ENCODE measurements at places on chromosomes 5 and 9.
A peak's percentile ranks its signal among the peaks of the same experiment; 100 is the strongest.

GRCh38 chr5:83025690-83026478 is 51.3 kb downstream of the TMEM167A start:
- DNase-seq: no peak

DNA sequence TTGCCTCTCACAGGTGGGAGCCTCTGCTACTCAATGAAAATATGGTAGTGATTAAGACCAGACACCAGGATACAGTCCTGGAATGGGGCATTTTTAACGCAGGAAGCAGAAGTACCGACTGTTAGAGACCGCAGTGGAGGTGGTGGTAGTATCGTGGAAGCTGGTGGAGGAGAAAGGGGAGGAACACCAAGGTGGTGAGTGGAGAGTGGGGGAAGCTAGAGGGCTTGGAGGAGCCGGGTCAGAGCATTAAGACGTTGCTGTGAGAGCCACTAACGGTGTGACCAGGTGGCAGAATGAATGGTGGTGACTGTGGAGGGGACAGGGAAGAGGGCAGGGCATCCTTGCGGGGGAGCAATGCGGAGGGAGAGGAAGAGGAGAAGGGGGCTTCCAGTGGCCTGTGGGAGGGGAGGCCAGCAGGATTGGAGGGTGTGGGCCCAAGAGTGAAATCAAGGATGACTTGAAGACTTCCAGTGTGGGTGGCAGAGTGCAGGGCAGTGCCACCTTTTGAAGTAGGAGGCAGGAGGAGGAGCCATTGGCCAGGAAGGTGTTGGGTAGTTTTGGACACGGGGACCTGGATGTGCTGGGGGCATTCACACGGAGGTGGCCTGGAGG is 1.6 kb upstream of the UBAC1 start:
- no peak for DNase-seq

DNA sequence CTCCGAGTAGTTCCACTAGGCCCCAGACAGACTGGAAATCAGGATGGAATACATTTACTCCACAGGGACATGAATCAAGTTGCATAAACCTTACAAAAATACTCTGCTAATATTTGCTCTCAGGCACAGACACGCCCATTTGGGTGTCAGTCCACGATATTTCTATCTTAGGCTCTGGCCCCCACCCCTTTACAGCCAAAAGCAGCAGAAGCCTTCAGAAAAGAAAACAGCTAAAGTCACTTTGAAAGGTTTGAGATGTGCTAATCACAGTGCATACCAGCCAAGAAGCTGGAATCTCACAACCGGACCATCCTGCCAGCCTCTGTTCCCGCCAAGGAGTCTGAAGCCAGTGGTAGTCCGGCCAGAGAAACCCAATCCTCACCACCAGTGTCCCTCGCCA is 22.6 kb downstream of the PTPN3 start:
- DNase-seq: no peak

DNA sequence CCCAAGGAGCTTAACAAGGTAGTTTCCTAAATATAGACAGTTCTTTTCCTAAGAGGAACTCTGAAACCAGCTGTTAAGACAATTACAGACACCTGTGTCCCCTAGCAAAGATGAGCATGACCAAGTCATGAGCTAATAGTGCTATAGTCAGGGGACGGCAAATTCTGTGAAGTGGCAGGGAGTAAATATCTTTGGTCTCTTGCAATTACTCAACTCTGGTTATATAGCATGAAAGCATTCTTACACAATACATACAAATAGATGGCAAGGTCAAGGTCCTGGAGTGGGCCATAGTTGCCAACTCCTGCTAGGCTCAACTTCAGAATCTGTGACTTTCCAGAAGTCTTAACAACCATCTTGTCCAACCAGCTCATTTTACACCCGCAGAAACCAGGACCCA is 103.7 kb downstream of the RFK start:
- DNase-seq: no peak

DNA sequence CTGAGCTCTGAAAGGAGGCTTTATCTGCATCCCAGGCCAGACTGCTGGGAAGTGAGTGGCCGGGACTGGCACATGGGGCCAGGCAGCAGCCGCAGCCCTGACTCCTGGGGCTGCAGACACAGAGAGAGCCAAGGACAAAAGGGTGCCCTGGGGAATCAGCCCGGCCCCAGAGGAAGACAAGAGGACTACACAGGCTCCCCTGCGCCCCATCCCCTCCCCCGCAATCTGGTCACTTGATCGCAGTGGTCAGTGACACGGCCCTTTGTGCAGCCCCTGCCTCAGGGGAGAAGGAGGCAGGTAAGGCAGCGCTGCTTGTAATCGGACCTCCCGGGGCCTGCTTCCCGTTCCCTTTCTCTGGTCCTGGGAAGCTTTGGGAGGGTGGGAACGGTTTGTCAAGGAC is 55.5 kb upstream of the FUBP3 start:
- DNase-seq: no peak

- DNase-seq: no peak
Observed at GRCh38 chr5:59204114-59204897, 621.4 kb downstream of the RAB3C start.

- no peak for DNase-seq
Observed at GRCh38 chr5:173592050-173592669, 24.3 kb downstream of the BOD1 start.

DNA sequence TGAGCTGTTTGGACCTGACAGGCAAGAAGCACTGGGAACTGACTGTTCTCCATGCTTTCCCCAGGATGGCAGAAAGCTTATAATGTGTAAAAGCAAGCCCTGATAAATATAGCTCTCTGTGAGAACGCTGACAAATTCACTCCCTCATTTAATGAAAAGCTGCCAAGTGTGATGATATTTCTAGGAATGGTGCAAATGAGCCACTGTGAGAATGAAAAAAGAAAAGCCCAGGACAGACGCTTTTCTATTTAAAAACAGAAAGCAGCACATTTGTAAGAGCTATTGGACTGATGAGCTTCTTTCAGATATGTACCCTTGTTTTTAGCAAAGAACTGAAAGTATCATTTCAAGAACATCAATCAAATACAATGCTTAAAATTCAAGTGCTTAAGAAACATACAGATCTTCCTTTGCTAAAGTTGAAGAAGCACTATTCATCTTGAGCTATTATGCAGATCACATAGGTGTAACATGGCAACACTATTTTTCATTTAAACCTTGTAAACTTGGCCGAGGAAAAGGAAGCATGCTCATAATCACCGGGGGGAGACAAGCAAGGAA is 842.6 kb upstream of the ACO1 start:
- DNase-seq: no peak

DNA sequence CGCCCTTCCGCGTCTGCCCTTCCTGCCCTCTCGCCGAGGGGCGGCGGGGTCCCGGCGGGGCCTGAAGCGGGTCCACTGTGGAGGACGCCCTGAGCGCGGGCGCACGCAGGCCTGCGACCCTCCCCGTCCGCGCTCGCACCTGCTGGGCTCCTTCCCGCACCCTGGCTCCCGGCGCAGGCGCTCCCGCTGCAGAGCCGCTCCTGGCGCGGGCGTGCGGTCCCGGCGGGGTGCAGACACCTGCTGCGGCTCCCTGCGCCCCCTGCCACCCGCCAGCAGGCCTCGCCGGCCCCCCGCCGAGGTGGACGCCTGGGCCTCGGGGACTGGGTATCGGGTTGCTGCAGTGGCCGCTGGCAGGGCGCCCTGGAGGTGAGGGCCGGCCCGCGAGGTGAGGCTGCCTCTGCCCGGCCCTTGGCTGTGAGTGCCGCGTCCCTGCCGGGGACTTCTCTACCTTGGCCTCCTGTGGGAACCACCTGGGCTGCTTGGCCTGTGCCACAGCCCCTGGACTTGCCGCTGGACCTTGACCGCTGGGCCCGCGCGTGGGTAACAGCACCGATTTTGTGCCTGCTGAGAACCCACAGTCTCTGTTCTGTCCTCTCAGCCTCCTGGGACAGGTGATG is 627 bp downstream of the ARRDC1 start:
- no peak for DNase-seq

- no peak for DNase-seq
Observed at GRCh38 chr9:16106021-16106571, 553.3 kb downstream of the CCDC171 start.

DNA sequence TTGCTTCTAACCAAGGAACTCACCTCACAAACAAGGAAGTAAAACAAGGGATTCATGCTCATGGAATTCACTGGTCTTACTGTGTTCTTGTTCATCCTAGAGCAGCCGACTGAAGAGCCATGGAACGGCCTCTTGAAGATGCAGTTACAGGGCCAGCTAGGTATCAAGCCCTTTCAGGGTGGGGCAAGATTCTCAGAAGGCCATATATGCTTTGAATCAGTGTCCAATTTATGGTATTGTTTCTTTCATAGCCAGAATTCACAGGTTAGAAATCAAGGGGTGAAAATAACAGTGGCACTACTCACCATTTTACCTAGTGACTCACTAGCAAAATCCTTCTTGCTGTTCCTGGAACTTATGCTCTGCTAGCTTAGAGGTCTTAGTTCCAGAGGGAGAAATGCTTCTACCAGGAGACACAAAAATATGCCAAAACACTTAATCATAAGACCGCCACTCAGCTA is 159.5 kb upstream of the CDH10 start:
- no peak for DNase-seq

- no peak for DNase-seq
Observed at GRCh38 chr5:122258241-122258640, 53.8 kb upstream of the SNCAIP start.

DNA sequence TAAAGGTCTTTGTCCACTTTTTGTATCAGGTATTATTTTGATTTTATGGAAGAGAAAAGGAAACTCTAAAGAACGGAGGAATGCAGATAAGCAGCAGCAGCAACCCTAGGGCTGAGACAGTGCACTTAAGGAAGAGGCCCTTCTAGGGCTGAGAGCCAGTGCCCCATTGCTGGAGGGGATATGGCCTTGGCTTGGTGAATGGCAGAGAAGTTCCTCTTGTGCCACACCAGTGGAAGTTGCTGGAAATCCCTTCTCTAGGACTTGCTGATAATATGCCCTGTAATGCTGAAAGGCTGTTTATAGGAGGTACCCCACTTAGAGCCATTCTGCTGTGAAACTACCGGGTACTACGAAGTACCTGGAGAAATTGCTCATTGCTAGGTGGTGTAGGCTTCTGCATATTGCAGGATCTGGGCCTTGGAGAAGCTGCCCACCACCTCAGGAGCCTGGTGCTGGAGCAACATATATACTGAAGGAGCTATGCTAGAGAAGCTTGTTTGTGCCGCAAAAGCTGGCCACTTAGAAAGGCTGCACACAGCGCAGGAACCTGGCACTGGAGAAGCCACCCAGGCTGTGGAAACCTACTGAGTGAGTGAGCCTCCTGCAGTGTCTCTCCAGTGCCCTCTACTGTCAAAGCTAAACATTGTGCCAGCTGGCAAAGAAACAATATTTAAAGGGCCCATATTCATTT is 9.6 kb upstream of the UBTD2 start:
- peak; percentile 69 for DNase-seq

DNA sequence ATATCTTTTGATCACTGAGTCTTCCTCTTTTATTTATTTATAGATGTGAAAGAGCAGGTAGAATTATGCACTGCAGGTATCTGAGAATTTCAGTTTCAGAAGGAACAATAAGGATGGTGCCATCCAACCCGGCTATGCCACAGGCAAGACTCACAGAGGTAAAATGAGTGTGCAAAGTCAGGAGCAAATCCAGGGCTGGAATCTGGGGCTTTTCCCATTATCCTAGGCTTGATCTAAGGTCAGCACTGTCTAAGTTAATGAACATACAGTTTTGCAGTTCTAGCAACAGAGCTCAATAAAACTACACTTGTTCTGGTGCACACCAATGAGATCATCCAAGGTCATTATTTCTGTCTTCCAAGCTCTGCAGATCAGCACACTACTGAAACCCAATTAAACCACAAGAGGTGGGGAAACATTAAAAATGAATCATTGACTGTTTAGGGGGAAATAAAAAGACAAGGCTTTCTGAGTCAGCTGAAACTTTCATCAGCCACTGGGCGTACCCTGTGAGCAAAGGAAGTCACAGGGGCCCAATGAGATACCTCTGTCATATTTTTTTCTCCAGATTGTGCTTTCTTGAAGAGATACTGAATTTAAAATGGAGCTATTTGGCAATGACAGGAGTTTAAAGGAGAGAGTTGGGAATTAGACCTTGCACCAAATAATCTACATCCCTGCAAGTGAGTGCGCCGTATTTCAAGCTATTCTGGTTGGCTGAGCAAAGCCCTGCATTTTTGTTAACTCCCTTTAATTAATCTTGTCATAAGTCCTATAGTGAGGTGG is 662.2 kb upstream of the ZNF608 start:
- DNase-seq: no peak

GRCh38 chr5:88677376-88677895 is 205.5 kb downstream of the MEF2C start:
- DNase-seq: no peak

DNA sequence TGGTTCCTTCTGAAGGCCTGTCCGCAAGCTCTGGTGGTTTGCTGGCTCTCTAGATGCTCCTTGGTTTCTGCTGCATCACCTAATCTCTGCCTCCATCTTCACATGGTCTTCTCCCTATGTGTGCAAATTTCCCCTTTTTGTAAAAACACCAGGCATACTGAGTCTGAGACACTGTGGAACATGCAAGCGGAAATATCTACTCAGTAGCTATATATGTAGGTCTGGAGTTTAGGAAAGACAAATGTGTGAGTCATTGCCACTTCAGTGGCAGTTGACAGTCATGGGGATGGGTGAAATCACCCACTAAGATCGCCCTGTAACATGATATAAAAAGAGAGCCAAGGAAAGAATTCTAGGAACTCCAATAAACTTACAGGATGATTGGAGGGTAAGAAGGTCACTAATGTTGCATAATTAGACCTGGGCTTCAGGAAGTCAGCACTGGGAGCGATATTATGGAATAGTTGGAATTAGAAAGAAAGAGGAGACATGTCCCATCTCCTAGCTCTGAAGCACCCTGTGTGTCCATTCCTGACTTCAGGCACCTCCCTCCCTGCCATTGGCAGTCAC is 22.7 kb upstream of the UBLCP1 start:
- no peak for DNase-seq

DNA sequence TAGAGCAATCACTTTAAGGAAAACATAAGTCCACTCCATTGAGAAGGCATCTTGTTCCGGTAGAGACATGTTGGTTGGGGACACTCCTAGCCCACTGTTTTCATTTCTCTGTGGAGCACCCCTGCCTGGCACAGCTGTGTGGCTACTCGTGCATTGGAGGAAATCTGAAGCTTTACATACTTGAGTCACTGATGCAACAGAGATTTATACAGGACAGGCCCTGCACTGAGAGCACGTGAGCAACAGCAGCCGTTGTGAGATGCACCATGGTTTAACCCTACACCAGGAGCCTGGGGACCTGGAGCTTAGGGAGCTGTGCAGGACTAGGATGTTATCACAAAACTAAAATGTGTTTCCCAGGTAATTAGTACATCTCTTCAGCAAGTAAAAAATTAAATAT is 230.7 kb upstream of the IRX1 start:
- no peak for DNase-seq

DNA sequence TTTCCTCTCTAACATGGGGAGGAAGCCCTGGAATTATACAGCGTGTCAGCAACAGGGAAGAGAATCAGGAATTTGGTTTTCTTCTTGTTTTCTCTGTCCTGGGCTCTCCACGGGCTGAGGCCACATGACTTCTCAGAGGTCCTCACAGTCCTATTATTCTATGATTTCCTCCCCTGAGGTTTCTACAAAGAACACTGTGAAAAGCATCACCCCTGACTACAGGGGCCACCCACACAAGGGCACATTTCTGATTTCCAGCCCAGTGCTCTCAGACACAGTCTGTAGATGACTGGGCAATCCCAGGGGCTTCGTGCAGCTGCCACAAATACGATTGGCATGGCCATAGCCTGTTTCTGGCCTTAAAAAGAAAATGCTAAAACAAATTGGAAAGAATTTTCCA is 284.9 kb downstream of the CEMIP2 start:
- no peak for DNase-seq

GRCh38 chr9:114098936-114099668 is at the start of gene KIF12:
Gene KIF12, minus strand, starts transcription at chr9:114099292. Its CDS starts 16 bp downstream, at chr9:114099276.
- peak; percentile 87 for DNase-seq

- DNase-seq: no peak
Observed at GRCh38 chr9:113462781-113463286, 693 bp upstream of the RGS3 start.

- DNase-seq: no peak
Observed at GRCh38 chr5:10987276-10987924, 226.4 kb upstream of the DAP start.

Data from breast epithelium (tissue), 4 donors.